ENCODE measurements at places on chromosomes 3 and 15.

GRCh38 chr15:39752246-39752645, 30.4 kb downstream of the FSIP1 start:
- DNase-seq = no peak

DNA sequence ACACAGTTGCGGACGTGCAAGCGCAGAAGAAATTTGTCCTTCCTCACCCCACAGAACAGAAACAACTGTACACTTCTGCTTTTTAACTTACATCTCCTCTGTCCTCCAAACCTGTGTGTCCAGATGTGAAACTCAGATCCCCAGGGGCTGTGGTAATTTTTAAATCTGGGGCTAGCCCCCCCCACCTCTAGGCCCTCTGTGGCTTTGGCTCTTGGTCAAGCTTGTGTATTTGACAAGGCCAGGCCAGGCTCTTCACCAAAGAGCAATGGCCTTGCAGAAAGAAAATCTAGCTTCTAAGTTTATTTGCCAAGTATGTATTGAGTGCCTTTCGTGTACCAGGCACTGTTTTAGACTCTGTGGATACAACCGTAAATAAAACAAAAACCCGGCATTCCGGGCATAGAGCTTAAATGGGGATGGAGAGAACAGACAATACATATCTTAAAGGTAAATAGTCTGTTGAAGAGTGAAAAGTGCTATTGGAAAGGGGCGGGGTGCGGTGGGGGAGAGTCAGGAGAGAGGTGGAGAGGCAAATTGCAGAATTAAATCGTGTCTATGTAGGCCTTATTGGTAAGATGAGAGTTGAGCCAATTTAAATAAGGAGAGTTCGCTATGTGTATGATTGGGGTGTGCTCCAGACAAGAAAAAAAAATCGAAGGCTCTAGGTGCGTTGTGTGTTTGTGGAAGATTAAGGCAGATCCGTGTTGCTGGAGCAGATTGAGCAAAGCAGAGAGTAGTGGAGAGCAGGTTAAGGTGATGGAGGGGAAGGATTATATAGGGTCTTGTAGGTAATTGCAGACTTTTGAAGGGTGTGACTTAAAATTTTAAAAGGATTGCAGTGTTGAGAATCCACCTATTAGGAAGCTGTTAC, 781 bp upstream of the DPH6 start:
- no peak for DNase-seq

- DNase-seq = no peak
These were observed 216.1 kb upstream of the CDIN1 start for GRCh38 chr15:36363335-36363734.

DNA sequence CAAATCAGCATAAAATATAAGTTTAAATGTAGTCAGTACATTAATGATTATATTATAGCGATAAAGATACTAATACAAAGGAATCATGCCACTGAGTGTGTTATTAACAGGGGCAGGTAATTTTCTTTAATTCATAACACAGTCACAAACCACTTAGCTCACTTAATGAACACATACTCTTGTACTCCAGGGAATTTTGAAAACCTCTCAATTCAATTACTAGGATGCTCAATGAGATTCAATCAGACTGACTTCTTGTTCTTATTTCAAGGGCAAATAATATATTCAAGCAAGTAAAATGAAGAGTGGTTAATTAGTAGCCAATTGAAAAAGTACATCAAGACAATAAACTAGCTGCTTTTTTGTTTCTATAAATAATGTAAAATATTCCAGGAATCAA, 5.8 kb upstream of the SUCNR1 start:
- DNase-seq = no peak

GRCh38 chr3:6601374-6601773, 259.5 kb upstream of the GRM7 start:
- no peak for DNase-seq

DNA sequence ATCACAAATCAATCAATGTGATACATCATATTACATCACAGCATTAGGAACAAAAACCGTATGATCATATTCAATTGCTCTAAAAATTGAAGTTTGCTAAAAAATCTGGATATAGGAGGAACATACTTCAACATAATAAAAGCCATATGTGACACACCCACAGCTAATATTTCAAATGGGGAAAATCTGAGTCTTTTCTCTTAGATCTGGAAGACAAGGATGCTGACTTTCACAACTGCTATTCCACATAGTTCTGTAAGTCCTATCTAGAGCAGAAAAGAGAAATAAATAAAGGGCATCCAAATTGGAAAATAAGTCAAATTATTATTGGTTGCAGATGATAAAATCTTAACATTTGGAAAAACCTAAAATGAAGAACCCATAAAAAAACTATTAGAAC, 256.8 kb upstream of the SGO1 start:
- no peak for DNase-seq

Measured in CD14-positive monocyte (primary cell).